ENCODE measurements at places on chromosomes 3 and 15.
A peak's percentile ranks its signal among the peaks of the same experiment; 100 is the strongest.

DNA sequence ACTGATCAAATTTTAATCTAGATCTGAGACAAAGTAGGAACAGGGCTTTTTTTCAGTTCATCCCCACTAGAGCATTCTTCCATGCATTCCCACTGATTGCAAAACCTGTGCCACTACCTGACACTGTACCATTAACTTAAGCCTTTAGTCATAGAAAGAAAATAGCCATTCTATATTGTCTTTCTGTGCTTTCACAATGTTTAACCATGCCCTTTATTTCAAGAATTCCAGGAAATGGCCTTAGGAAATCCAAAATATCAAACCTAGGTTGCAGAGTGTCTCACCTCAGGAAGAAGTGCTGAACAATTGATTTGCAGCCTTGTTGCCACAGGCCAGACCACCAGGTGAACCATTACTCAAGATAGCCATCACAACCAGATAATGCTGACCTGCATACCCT, 56.2 kb upstream of the TGFBR2 start:
- DNase-seq, result no peak

GRCh38 chr15:62742409-62743171, 300.0 kb upstream of the TPM1 start:
- DNase-seq, result peak; percentile 78

DNA sequence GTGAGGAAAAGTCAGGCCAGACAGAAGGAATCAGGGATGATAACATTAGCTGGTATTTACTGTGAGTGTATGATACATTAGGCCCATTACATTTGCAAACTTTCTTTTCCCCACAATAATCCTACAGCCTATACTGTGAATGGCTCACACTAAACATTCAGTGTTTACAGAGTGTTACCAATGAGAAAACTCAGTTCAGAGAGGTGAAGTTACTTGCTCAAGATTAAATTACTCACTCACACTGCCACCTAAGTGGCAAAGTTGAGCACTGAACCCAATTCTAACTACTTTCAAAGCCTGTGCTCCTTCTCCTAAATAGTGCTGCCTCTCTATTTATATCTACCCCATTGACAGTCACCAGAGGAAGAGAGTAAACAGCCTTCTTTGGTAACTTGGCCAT, 8.5 kb downstream of the XPC start:
- no peak for DNase-seq

DNA sequence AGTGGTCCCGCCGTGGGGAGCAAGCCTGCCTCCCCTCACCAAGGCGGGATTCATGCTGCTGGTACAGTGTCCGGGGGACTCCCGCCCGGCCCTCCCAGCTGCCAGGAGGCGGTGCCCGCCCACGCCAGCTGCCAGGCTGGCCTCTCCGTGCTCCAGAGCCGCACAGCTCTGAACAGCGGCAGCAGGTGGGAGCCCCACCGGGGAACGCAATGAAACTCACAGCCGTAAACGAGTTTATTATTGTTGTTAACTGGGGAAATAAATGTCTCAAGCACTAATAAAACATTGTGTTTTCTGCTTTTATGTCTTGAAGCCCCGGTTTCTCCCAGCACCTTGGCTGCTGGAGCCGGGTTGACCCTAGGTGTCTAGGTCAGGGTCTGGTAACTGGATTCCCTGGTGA, 317.7 kb upstream of the TLE3 start:
- peak; percentile 78 for DNase-seq

- DNase-seq, result no peak
Observed at GRCh38 chr15:100686021-100686724, 83.8 kb downstream of the ASB7 start.

GRCh38 chr15:64009798-64010261, 36.5 kb downstream of the DAPK2 start:
- no peak for DNase-seq

DNA sequence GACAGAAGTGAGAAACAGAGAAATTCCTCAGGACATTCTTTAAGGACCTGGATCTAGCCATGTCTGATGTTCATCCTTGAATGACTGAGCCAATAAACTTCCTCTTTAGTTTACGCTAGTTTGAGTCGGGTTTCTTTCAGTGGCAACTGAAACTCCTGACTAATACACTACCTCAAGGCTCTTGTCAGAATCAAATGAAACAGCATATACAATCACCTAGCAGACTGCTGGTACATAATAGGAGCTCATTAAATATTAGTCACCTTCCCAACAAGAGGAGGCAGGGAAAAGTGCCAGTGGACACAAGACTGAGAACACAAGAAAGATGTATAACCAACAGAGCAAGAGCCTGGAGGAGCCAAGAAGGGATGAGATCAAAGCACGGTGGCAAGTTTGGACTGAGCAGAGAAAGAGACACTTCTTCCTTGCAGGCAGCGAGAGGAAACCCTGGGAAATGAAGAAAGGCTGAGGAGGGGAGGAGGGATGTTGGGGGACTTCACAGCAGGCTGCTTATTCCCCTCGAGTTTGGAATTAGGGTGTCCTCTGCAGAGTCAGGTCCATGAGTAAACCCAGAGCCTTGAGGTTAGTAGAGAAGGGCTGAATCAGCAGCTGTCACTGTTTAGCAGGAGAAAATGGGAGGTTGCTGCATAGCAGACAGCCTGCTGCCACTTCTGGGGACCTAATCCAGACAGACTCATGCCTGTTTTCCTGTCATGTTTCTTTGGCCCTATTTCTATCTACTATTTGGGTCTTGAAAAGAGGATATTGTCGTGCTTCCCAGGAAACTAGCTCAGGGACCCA, 73.3 kb downstream of the MRPL46 start:
- DNase-seq, result no peak

- DNase-seq, result no peak
Observed at GRCh38 chr15:65246026-65246714, 34.9 kb upstream of the CILP start.

DNA sequence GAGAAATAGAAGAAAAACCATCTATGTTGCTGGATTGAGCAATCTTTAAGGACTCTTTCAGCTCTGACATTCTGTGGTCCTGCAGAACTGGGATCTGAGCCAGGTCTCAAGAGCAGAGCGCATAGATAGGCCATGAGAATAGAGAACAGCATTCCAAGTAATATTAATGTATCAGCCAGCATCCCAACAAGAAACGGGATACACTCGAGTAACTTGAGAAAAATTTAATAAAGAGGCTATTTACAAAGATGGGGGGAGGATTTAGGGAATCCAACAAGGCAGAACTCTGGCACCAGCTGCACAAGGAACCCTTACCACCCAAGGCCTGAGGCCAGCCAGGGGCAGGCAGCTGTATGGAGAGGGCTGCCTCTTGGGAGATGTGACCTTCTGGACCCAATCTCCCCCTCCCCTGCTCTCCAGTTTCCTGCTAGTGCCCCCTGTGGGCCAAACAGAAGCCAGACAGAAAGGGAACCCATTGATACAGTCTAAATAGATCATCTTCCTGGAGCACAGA, 8.2 kb downstream of the TMOD2 start:
- DNase-seq, result no peak
